SJCRH30 (cell line): ENCODE measurements at places on chromosomes 12 and 14. TPM values are rescaled to one million over a fixed set of nuclear protein-coding genes. Genes with fewer than 3 reads are reported as not detected.
A peak's percentile ranks its signal among the peaks of the same experiment; 100 is the strongest.

Gene CLECL1
- not detected in 2 replicates for total RNA-seq

DNA sequence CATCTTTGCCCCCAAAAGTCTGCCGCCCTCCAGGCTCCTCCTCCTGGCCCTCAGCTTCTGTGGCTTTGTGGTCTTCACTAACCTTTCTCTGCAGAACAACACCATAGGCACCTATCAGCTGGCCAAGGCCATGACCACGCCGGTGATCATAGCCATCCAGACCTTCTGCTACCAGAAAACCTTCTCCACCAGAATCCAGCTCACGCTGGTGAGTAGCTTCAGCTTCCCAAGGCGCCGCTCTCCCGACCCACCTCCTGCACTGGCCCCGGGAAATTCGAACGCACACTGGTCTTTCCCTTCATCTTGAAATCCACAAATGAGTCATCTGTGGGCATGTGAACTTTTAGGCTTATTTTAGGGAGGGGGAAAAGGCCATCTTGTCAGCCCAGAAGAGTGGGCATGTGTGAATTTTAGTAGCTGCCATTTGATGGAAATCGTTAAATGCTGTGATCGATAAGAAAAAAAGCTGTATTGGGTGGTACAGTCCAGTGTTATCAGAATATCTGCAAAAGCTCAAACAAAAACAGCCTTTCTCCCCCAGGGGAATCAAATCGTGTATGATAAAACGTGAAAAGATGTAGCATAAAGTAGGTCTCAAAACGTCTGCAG lies 700 bp downstream of the SLC35E3 start:
- peak; percentile 72 for DNase-seq

DNA sequence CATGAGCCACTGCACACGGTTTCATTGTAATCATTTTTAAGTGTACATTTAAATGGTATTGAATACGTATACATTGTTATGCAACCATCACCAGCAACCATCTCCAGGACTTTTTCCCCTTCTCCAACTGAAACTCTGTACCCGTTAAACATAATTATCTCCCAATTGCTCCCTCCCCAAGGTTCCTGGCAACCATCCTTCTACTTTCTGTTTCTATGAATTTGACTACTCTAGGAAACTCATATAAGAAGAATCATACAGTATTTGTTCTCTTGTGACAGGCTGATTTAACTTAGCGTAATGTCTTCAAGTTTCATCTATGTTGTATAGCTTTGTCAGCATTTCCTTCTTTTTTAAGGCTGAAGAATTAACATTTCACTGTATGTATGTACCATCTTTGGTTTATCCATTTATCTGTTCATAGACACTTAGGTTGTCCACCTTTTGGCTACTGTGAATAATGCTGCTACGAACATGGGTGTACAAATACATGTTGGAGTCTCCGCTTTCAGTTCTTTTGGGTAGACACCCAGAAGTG lies 223.1 kb downstream of the EFCAB11 start:
- no peak for DNase-seq
- no peaks in the 10 kb centered on the region for H3K27me3 ChIP-seq
- H3K27ac ChIP-seq, result no peak overlapping the region
- no peaks in the 10 kb centered on the region for H3K4me1 ChIP-seq
- H3K36me3 ChIP-seq, result no peaks in the 10 kb centered on the region

GRCh38 chr12:94754653-94755052 lies 104.3 kb upstream of the TMCC3 start:
- DNase-seq, result no peak
- H3K36me3 ChIP-seq, result no peaks in the 10 kb centered on the region
- no peak overlapping the region for H3K27ac ChIP-seq

DNA sequence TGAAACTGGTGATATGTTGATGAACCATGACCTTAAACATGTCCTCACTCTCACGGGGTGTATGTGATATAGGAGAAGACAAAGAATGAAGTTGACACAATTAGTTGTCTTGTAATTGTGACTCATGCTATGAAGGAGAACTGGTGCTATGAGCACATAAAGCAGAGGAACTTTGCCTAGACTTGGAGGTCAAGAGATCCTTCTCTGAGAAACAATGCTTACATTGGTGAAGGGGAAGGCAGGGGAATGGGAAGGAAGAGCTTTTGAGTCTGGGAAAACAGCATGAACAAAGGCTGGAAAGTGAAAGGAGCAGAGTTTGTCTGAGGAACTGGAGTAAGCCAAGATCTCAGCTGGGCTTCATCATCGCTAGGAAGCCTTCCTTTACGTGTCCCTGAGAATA lies 83.2 kb downstream of the MYRFL start:
- H3K4me3 ChIP-seq, result no peak overlapping the region
- no peaks in the 10 kb centered on the region for H3K36me3 ChIP-seq
- no peak for DNase-seq
- no peaks in the 10 kb centered on the region for H3K27me3 ChIP-seq
- H3K27ac ChIP-seq, result no peak overlapping the region

DNA sequence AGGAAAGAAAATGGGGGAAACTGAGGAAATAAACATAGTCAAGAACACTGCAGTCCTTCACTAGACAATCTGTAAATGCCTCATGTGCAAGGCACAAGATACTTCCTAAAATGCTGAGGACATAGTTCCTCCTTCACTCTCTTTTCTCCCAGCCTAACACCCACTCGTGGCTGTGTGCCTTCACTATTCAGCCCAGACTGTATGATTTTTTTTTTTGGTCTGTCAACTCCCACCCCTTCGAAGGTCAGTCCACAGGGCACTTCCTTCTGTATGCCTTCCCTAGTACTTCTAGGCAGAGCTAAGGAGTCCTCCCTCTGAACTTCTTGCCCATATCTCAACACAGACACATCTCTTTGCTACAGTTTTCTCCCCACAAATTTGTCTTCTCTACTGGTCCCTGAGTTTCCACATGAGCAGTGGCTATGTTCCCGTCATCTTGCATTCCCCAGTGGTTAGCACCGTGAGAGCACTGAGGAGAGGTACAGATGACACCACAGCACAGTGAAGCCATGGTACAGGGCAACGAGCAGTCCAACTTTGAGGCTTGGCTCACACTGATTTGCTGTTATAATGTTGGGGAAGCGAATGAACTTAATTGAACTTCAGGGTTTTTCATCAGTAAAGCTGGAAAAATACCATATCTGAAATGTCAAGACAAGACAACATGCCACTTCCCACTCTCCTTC lies 24.1 kb upstream of the SYCP3 start:
- H3K27ac ChIP-seq, result no peak overlapping the region
- no peaks in the 10 kb centered on the region for H3K36me3 ChIP-seq
- no peak for DNase-seq
- H3K4me3 ChIP-seq, result no peak overlapping the region

DNA sequence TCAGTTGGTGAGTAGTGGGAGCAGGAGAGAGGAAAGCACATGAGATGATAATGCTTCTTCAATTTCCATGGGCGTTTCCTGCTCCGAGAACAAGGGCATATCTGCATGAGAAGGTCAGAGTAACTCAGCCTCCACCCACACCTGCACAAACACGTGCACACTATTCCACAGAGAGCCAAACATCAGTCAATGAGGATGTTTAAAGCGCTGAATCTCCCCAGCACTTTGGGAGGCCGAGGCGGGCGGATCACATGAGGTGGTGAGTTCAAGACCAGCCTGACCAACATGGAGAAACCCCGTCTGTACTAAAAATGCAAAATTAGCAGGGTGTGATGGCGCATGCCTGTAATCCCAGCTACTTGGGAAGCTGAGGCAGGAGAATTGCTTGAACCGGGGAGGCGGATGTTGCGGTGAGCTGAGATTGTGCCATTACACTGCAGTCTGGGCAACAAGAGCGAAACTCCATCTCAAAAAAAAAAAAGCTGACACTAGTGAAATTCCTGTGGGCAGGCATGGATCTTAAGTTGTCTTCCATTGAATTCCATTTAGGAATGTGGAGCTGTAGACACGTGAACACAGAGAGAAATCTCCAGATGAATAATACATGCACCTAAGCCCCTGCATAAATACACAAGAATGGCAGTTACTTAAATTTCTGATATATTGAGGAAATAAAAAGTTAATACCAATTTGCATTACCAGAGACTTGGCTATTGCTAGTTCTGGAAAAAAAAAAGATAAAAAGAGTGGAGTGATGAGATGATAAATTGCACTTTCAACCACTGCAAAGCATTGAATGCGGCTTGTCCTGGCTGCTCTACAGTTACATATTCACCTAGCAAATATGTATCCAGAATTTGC lies 1097.4 kb upstream of the TMEM132C start:
- no peaks in the 10 kb centered on the region for H3K27me3 ChIP-seq
- no peak for DNase-seq

GRCh38 chr14:78758333-78758732 lies 588.2 kb downstream of the NRXN3 start:
- peak; percentile 45 for DNase-seq
- no peak overlapping the region for H3K27ac ChIP-seq
- H3K27me3 ChIP-seq, result no peaks in the 10 kb centered on the region
- no peaks in the 10 kb centered on the region for H3K36me3 ChIP-seq
- no peak overlapping the region for H3K4me3 ChIP-seq
- no peaks in the 10 kb centered on the region for H3K4me1 ChIP-seq

GRCh38 chr12:25655702-25656101 lies 102.6 kb upstream of the LMNTD1 start:
- H3K4me1 ChIP-seq, result no peaks in the 10 kb centered on the region; the same call in 1 of the 2 replicates
- H3K4me3 ChIP-seq, result no peak overlapping the region
- no peak overlapping the region for H3K27ac ChIP-seq
- no peaks in the 10 kb centered on the region for H3K36me3 ChIP-seq

GRCh38 chr14:70281939-70282338 lies 77.5 kb downstream of the COX16 start:
- peak; percentile 4 for DNase-seq
- H3K4me1 ChIP-seq, result peaks cover 12% of the 10 kb centered on the region
- H3K36me3 ChIP-seq, result no peaks in the 10 kb centered on the region
- no peaks in the 10 kb centered on the region for H3K27me3 ChIP-seq

GRCh38 chr14:87547536-87547935 lies 445.4 kb downstream of the GALC start:
- no peaks in the 10 kb centered on the region for H3K4me1 ChIP-seq
- DNase-seq, result no peak
- H3K4me3 ChIP-seq, result no peak overlapping the region

Gene ANO4
- total RNA-seq, result 0.16 and 0.18 TPM in 2 replicates

Gene SMOC1
- 12.8 and 15.6 TPM in 2 replicates for total RNA-seq

GRCh38 chr12:13981990-13982389 lies 588 bp upstream of the GRIN2B start:
- H3K4me1 ChIP-seq, result no peaks in the 10 kb centered on the region
- no peak overlapping the region for H3K27ac ChIP-seq
- no peak overlapping the region for H3K4me3 ChIP-seq
- no peaks in the 10 kb centered on the region for H3K27me3 ChIP-seq

DNA sequence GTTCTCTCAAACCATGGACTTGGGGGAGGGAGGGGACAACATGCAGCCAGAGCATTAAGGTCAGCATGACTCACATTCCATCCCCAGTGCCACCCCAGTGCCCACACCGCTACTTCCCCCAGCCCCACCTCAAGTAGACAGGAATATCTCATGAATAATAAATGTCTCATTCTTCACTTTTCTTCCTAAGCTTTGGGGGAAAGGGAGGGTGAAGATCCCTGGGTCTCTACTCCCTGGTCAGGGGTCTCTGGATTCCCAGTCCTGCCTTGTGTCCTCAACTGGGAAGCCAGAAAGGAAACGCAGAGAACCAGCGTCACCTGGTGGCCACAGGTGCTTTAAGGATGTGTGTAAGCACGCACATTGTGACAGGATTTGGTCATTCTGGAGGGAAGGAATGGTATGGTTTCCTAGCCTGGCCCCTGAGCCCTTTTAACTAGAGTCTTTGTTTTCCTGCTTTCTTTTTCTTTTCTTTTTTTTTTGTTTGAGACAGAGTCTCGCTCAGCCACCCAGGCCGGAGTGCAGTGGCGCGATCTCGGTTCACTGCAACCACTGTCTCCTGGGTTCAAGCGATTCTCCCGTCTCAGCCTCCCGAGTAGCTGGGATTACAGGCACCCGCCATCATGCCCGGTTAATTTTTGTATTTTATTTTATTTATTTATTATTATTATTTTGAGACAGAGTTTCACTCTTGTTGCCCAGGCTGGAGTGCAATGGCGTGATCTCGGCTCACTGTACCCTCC lies 3.4 kb downstream of the GPR84 start:
- no peaks in the 10 kb centered on the region for H3K36me3 ChIP-seq
- no peak overlapping the region for H3K4me3 ChIP-seq
- peaks cover 23% of the 10 kb centered on the region for H3K4me1 ChIP-seq

DNA sequence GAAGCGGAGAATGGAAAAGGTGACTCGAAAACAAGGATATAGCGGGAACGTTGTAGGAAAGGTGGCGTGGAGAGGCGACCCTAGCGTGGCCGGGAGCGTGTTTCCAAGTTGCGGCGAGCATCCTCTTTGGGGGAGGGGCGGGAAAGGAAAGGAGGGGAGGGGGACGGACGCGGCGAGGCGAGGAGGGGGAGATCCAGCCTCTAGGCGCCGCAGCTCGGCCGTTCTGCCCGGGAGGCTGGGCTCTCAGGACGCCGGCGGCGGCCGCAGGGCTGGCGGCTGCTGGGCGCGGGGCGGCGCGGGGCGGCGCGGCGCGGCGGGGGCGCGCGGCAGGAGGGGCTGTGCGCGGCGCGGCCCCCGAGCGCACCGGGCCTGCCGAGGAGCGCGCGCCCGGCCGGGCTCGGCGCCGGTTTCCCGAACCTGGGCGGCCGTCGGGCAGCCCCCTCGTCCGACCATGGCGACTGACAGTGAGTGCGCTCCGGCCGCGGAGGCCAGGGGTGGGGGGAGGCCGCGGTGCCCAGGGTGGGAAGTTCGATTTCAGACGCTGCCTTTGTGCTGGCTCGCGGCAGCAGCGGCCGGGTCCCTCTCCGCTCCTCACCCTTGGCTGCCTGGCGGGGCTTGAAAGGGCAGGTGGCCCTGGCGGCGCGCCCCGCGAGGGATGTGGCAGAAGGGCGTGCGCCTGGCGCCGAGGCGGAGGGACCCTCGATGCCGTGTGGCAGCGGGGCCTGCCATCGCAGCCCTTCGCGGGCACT lies 50.3 kb downstream of the SNAPC1 start:
- no peak for DNase-seq
- H3K36me3 ChIP-seq, result no peaks in the 10 kb centered on the region
- no peak within 1 kb of the TSS for H3K4me3 ChIP-seq
- H3K27ac ChIP-seq, result no peak within 1 kb of the TSS

DNA sequence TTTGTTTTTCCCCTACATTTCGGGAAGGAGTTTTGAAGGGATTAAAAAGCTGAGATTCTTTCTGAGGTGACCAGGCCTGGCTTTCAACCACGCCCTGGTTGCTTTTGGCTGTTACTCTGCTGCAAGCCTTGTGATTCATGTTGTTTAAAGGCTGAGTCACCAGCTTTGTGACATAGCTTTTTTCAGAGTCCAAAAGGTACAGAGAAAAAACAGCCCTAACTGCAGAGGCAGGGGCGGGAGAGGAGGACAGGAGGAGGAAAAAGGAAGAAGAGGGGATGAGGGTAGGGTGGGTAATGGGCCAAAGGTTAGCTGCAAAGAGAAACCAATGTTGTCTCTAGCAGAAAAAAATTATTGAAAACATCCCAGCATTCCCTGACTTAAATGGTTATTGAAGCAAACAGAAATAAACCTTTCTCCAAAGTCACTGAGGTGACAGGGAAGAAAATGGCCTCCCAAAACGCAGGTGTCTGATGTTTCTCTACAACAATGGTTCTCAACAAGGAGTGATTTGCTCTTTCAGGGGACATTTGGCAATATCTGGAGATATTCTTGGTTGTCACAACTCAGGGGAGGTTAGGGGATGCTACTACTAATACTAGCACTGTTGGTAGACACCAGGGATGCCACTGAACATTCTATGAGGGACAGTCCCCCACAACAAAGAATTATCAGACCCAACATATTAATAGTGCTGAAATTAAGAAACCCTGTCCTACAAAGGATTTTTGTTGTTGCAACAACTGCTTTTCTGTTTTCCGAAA lies 2.1 kb upstream of the UBC start:
- H3K36me3 ChIP-seq, result peaks cover 10% of the 10 kb centered on the region; the same call in 1 of the 2 replicates
- no peak for DNase-seq
- peak overlapping the region; percentile 99 for H3K27ac ChIP-seq
- no peaks in the 10 kb centered on the region for H3K27me3 ChIP-seq
- peaks cover 20% of the 10 kb centered on the region; the same call in 1 of the 2 replicates for H3K4me1 ChIP-seq
